H7 (cell line): ENCODE measurements at places on chromosomes 3 and 15. TPM values are rescaled to one million over a fixed set of nuclear protein-coding genes. Genes with fewer than 3 reads are reported as not detected.
A peak's percentile ranks its signal among the peaks of the same experiment; 100 is the strongest.

CCR1 gene
- total RNA-seq: not detected in 2 replicates

ADGRG7 gene
- total RNA-seq: not detected in 2 replicates

CPNE9 gene
- 0.18 and 0.38 TPM in 2 replicates for total RNA-seq

EPHA3 gene
- 0.31 and 0.33 TPM in 2 replicates for total RNA-seq

PLCH1 gene
- total RNA-seq: 5.2 and 6.3 TPM in 2 replicates

GRCh38 chr15:27723821-27724220 is 375.3 kb downstream of the OCA2 start:
- DNase-seq: no peak

DNA sequence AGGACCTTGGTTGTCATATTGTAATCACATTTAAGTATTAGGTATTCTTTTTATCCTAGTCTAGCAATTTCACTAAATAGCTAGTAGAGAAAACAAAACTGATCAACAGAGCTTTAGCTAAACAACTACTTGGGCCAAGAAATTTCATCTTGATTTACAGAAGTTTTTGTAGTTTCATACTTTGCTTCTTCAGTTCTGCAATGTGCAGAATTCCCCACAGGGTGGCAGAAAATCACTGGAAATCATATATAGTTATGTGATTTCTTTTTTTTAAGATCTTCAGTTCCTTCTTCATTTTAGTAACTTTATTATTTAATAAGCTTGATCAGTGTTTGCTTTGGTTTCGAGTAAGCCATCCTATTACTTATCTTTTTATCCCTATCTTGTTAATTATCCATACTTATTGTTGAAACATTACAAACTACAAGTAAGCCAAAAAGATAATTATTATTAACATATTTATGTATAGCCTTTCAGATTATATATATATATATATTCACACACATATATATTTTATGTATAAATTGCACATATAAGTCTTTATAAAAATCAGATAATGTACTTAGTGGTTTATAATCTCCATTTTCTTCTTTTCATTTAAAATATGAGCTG is 2.2 kb upstream of the BNIP2 start:
- no peak for DNase-seq

DNA sequence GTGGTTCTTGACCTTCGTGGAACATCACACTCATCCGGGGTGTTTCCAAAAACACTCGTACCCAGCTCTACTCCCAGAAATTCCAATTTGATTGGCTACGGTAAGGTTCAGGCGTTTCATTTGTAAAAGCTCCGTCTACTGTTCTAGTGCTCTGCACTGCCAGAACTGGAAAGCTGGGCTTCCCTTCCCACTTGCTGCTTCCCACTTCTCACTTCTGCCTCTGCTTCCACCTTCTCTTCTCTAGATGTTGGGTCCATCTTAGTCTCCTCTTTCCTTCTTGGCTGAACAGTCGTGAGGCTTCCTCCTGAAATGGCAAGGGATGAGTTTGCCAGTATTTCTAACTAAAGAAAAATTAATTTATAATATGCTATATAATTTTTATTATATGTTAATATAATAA is 29.8 kb upstream of the RHCG start:
- no peak for DNase-seq

DNA sequence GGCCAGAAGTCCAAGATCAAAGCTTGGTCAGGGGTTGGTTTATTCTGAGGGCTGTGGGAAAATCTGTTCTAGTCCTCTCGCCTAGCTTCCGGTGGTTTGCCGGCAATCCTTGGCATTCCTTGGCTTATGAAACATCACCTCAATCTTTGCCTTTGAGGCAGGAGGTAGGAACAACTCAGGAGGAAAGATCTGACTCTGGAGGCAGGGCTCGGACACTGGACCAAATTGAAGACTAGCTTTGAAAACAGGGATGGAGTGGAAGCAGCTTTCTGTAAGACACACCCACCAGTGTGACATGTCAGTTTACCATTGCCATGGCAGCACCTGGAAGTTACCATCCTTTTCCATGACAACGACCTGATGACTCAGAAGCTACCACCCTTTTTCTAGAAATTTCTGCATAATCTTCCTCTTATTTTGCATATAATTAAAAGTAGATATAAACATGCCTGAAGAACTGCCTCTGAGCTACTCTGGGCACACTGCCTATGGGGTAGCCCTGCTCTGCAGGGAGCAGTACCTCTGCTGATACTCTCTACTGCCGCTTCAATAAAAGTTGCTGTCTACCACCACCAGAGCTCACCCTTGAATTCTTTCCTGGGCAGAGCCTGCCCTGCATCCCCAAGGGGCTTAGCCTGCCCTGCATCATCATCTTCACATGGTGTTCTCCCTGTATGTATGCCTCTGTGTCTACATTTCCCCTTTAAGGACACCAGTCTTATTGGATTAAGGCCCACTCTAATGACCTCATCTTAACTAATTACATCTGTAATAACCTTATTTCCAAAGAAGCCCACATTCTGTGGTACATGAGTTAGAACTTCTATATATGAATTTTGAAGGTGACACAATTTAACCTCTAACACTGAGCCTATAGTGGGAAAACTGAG is 38.3 kb upstream of the TM4SF4 start:
- DNase-seq: no peak

- DNase-seq: no peak
Measured at GRCh38 chr3:14119651-14120050, 5.0 kb downstream of the CHCHD4 start.

DNA sequence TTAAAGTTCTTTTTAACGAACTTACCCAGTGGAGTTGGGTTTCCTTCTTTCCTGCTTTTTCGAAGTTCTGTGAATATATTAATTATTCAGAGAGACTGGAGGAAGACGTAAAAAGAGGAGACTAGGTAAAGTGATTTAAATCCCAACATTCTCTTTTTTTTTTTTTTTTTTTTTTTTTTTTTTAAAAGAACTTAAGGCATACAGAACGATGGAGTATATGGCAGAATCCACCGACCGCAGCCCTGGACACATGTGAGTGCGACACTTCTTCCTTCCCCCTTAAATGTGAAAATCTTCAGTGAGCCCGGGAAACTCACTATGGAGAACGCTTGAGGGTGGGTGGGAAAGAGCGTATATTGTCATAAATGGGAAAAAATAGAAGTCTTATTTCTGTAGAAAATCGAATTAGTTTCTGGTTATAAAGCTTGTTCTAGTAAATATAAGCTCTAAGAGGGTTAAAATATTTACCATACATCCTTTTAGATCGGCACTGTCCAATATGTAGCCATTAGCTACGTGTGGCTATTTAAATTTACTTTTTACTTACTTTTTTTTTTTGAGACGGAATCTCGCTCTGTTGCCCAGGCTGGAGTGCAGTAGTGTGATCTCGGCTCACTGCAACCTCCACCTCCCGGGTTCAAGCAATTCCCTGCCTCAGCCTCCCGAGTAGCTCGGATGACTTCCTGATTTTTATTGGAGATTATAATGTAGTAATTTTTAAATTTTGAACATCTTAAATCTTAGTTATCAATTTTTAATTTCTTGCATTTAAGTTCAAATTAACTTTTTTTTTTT is 892 bp downstream of the NMD3 start:
- DNase-seq: no peak

DNA sequence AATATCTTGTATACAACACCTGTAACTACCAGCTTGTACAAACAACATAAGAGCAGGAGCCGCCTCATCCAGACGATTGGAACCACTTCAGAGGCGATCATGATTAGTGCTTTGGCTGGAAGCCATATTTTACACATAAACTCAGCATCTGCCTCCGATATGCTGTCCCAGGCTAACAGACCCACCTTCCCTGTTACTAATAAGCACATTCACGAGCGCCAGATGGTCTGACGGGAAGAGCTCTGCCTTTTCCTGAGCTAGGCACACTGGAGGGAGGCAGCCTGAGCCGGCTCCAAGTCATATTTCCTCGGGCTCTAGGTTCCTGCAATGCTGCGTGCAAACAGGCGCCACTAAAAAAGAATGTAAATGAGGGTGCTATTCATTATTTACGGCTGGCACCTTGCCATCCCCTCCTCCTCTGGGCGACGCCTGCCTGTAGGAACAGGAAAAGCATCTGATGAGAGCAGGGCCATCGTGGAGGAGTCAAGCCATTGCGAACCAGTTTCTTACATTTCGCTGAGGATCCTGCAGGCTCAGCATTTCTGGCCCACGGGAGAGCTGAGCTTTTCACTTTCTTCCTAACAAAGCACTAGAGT is 98.2 kb downstream of the ANXA2 start:
- peak; percentile 40 for DNase-seq

GRCh38 chr3:52310861-52311575 is 5.1 kb upstream of the DNAH1 start:
- DNase-seq: no peak

DNA sequence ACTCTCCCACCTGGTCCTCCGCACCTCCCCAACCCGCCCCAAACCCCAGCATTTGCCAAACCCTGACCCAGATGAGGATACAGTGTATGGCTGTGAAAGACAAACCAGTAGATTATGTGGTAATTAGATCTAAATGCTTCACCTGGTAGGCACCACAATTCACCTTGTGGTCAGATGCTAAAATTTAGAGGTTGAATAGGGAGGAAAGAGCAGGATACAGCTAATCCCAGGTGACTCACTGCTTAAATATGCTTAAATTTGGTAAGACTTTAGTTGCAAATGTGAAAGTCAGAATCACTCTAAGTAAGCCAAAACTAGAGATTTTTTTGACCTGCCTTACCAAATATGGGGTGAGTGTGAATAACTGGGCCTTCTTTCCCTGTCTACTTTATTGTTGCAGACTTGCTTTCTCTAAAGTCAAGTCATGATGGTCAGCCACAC is 105.5 kb downstream of the MME start:
- peak; percentile 2 for DNase-seq

DNA sequence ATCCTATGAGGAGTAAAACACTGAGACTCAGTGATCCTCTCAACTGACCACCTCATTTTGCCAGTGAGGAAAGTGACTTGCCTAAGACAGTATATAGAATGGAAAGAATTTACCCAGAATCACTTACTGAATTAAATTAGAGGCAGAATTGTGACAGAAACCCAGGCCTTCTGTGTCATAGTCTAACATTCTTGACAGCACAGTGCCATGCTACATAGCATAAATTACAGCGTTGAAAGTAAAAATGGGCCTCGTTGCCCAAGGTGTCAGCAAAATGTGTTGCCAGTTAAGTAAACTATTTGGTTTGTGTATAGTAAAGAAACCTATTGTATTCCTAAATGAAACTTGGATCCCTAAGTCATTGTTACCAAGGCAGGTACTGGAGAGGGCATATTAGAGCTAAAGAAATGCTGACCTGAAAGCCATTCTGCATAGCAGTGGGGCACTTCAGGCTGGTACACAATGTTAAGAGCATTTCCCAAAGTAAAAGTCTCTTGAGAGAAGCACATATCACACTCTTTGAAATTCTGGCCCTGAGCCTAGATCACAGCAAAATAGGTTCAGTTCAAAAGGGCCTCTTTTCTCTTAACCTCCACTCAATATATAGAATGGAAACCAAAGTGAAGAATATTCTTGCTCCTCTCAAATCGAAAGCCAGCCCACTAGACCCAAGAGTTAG is 53.8 kb downstream of the HMG20A start:
- no peak for DNase-seq

DNA sequence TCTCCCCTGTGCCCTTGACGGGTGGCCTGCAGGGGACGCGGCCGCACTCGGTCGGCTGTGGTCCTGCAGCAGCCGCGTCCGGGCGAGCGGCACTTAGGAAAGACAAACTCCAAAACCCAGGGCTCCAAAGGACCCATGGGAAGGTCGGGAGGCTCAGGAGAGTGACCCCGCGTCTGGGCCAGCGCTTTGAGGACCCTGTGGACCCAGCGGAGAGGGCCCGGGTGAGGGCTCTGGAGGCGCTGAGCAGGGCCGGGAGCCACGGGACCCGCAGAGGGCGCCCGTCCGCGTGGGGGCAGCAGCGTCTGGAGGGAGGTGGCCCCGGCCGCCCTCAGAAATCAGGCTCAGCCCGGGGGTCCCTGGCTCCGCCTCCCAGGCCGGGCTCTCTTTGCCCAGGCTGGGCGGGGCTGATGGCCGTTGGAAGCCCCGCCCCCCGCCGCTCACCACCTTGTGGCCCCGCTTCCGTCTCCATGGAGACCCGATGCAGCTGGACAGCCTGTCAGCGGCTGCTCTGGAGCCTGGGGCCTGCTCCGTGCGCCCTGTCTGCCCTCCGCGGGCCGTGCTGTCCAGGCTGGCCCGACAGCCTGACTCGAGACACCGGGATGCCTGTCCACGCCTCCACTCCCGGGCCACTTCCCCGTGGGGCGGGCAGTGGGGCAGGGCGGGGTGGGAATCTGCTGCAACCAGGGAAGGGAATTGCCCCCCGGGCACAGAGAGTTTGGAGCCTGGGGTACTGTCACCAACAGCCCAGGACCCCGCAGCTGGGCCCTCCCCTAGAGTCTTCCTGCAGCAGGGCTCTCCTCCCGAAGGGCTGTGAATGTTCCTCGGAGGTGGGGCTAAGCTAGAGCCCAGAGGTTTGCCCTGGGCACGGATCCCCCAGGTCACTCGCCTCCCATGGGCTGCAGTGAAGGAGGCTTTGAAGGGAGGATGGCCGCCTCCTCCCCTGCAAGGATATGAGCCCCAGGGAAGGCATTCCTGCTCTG is 34.8 kb upstream of the RPL32 start:
- peak; percentile 97 for DNase-seq
